ENCODE measurements at places on chromosomes 2 and 18.

DNA sequence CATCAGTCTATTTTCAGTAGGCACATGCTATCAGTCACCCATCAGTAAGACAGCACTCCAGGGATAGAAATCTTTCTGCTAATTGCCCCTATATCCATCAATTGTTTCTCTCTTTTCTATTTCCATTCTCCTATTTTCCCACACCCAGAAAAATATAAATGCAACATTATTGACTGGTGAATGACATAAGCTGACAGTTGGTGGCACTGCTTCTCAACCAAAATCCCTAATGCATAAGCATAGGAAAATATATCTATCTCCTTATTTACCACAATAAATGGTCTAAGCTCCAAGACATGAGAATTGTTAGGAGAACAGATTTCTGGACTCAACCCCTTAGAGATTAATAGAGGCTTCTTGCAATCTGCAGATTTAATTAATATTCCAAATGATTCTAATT is 64.0 kb upstream of the REG3A start:
- no peak for DNase-seq

DNA sequence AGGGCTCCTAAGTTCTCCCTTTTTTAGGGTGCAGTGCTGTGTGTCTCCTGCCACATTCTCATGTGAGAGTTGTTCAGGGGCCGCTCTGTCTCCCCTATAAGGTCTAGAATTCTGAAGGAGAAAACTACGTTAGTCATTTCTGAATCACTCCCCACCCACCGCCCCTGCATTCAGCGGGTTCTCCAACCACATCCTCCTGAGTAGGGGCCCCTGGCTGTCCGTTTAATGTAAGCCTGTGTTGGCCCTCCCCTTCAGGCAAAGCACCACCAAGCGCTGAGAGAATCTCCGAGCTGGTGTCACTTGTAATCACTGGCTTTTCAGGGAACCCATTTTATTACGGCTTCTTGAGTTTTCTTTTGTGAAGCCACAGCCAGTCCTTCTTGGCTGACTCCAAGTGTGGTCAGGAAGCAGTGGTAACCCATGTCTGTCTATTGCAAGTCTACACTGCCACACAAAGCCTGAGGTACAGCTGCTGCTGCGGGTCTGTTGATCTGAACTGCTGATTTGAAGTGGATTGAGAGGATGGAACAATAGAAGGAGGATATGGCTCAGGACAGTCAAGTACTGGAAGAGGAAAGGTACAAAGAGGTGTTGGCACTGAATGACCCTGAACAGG is 16.9 kb downstream of the LCT start:
- no peak for DNase-seq

GRCh38 chr2:104250635-104251034 is 603.3 kb upstream of the POU3F3 start:
- DNase-seq: no peak

- no peak for DNase-seq
These were observed 2.1 kb downstream of the DHRS9 start for GRCh38 chr2:169071455-169071854.

DNA sequence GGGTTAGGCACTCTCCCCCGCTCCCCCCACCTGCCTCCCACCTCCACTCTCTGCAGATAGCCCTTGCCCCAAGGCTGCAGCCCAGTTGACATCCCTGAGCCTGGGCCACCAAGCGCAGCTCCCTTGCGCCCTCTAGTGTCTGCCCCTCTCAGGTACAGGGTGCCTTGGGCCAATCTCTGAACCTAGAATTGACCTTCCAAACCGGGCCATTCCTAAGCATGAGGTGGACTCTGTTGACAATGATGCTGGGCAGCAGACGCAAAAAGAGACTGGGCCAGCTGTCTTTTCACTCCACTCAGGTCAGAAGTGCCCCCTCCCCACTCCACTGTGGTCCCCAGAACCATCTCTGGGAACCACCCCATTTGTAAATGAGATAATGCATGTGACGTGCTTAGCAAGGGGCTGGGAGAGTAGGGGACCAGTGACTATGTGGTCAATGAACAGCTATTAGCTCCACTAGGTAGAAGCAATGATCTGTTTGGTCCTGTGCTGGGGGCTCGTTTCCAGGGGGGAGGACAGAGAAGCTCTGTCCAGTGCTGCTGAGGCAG is 43.3 kb upstream of the PLB1 start:
- peak; percentile 64 for DNase-seq

DNA sequence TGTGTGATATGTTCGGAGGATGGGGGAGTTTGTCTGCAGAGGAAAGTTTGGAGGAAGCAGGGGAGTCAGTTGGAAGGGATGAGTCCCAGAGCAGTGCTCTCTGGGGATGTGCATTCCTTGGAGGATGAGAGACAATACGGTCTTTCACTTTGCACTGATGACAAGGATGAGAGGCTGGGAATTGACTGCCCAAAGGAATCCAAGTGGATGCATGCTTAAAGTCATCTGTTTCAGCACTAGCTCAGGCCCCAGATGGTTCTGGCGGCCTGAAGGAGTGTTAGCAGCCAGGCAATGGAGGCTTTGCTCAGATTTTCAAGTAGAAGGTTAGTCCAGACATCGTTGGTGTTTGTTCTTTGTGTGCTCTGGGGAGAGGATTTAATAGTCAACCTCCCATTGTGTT is 100.2 kb downstream of the CRIM1 start:
- DNase-seq: peak; percentile 53
